ENCODE measurements at places on chromosomes 2 and 18.

DNA sequence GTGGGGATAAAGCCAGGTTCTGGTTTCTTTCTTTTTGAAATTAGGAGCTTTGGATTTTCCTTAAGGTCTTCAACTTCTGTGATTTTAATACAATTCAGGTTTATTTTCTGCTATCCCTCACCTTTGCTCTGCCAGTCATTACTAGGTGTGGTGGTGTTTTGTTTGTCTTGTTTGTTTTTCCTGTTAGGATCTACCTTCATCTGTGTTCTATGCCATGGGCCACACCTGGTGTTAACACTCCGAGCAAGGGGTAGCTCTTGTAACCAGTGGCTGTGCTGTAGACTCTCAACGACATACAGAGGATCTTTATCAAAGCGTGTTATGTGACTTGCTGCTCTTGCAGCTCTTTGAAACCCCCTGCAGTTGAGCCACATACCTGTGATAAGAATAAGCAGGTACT lies 38.6 kb downstream of the MGAT5 start:
- DNase-seq, result no peak

GRCh38 chr2:136769871-136770270 lies 4.5 kb downstream of the THSD7B start:
- no peak for DNase-seq

DNA sequence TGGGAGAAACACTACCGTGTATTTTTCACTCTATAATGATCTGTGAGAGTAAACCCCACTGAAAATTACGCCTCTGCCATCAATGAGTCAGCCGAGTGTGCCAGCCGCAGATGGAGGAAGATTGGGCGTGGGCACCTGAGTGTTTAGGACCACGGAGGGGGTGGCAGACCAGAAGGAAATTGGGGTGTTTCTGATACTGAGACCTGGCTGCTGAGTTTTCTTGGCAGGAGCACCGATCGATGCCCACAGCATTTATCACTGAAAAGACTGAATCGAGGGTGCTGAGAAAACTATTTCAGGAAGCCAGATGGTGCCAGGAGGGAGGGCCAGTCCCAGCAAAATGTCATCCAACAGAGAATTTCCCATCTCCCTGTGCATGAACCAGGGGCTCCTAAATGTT lies 91.9 kb upstream of the TPO start:
- DNase-seq, result no peak

GRCh38 chr2:28463211-28463816 lies 32.5 kb upstream of the PLB1 start:
- no peak for DNase-seq

- DNase-seq, result no peak
These were observed 5.2 kb downstream of the MRPL35 start for GRCh38 chr2:86204458-86204857.

- no peak for DNase-seq
These were observed 71.2 kb upstream of the RBM44 start for GRCh38 chr2:237727363-237727762.

Data from HS-27A (cell line).